ENCODE measurements at places on chromosomes 5 and 9. TPM values are rescaled to one million over a fixed set of nuclear protein-coding genes. Genes with fewer than 3 reads are reported as not detected.

The PCDHGA8 gene
- total RNA-seq: 1.5 TPM

The NAIP gene
- 3.3 TPM for total RNA-seq

The TNPO1 gene
- 359 TPM for total RNA-seq

The AKNA gene
- 0.77 TPM for total RNA-seq

The WNT8A gene
- total RNA-seq: not detected

The MAST4 gene
- 20.7 TPM for total RNA-seq

The PCDHGB7 gene
- total RNA-seq: 10.9 TPM

The FAM200C gene
- 1.6 TPM for total RNA-seq

All from dermis lymphatic vessel endothelial cell (primary cell).